SK-MEL-5 (cell line): ENCODE measurements at places on chromosomes 11 and 22. TPM values are rescaled to one million over a fixed set of nuclear protein-coding genes. Genes with fewer than 3 reads are reported as not detected.

Gene SF1
- total RNA-seq, result 53.3 and 57.4 TPM in 2 replicates

Gene GVQW3
- 1.3 and 1.6 TPM in 2 replicates for total RNA-seq

Gene CARD18
- not detected in 2 replicates for total RNA-seq

Gene UBXN1
- total RNA-seq, result 97.2 and 100 TPM in 2 replicates

Gene OR5A1
- total RNA-seq, result not detected in 2 replicates

Gene LRRC32
- 0.16 and 0.50 TPM in 2 replicates for total RNA-seq

Gene UCP3
- 0.29 TPM in 1 of 2 replicates, not detected in the other for total RNA-seq
